Mesothelial cell of epicardium (in vitro differentiated cells): ENCODE measurements at places on chromosomes 4 and X. TPM values are rescaled to one million over a fixed set of nuclear protein-coding genes. Genes with fewer than 3 reads are reported as not detected.

DNA sequence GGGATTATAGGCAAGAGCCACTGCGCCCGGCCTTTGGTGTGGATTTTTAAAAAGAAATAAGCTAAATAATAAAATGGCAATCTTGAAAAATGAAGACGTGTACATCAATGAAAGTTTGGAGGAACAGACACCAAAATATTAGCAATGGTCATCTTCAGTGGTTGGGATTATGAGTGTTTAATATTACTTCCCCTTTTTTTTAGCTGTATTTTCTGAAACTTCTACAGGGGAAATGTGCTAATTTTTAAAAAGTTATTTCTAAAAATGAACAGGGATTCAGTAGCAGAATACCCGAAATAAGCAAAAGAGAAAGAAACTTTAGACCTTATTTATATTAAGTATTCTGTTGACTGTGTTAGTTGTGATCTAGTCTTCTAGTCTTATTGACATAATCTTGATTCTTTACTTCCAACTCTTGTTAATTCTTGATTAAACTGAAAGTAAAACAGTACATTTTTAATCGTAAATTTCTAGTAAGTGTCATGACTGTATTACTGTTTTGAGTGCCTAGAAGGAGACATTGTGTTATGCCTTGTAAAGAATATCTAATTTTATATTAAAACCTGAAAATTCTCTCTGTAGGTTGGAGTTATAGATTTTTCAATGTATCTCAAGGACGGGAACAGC, 51.3 kb downstream of the RUFY3 start:
- DNase-seq, result no peak

DNA sequence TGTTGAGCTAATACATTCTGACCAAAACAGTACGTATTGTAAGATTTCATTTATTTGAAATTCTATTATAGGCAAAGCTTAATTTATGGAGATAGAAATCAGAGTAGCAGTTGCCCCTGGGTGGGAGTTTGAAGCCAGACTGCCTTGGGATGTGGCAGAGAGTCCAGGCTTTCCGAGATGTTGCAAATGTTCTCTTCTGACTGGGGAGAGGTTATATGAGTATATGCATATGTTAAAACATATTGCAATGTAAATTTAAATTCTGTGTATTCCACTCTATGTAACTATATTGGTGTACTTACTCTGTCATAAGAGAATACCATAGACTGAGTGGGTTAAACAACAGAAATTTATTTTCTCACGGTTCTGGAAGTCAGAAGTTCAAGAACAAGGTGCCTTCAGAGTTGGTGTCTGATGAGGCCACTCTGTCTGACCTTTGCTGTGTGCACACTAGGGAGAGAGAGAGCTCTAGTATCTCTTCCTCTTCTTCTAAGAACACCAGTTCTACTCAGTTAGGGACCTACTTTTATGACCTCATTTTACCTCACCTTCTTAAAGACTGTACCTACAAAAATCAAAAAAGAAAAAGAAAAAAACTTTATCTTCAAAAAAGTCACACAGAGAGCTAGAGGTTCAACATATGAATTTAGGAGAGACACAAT, 299.3 kb upstream of the HS3ST1 start:
- no peak for DNase-seq

CYP2U1 gene
- total RNA-seq, result 6.6 to 7.7 TPM (median 7.0 TPM) in 3 replicates

- no peak for DNase-seq
Measured at GRCh38 chrX:46407036-46407752, 138.0 kb downstream of the ZNF674 start.
